Stimulated activated CD8-positive, alpha-beta memory T cell treated with anti-CD3 and anti-CD28 coated beads, Interleukin-15, amount 100 ng/mL, for 24 hours (primary cell): ENCODE measurements at places on chromosomes 3 and 15.
A peak's percentile ranks its signal among the peaks of the same experiment; 100 is the strongest.

DNA sequence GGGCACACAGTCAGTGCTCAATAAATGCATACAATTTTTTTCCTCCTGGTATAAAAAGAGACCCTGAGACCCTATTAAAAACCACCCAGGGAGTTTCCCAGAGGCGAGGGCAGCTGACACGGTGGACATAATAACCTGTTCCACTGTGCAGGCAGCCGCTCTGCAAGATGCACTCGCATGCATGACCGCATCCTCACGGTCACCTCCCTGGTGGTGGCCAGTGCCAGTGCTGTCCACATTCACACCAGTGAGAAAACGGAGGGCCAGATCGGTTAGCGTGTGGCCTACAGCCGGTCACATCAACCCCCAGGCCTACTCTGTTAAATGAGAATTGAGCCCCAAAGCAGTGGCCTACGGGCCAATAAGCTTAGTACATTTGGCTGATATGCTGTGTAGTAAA is 24.8 kb downstream of the SH3BP5 start:
- no peak for DNase-seq

GRCh38 chr3:45864760-45865519 is 21.4 kb upstream of the CCR9 start:
- DNase-seq: no peak

DNA sequence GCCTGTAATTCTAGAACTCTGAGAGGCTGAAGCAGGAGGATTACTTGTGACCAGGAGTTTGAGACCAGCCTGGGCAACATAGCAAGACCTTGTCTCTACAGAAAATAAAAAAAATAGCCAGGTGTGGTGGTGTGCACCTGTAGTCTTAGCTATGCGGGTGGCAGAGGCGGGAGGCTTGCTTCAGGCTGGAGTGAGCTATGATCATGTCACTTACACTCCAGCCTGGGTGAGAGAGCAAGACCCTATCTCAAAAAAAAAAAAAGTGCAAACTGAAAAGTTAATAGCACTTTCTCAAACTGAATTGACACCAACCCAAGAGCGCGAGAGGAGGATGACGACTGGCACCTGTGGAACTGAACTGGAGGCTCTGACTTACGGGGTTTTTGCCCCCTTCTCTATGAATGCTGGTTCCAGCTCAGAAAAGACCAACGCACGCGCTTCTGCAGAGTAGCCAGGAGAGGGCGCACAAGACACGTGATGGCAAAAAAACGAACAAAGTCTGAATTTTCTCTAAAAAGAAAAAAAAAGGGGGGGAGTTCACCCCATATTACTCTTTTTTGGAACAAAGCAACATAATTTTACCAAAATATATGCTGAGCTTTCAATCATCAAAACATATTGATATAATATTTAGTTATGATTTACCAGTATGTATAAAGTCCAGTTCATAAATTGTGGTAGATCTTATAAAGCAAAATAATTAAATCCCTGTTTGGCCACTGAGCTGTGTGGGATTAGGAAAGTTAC is 23.7 kb downstream of the CFAP92 start:
- no peak for DNase-seq

GRCh38 chr3:195451373-195452015 is 8.7 kb upstream of the ACAP2 start:
- DNase-seq: no peak

GRCh38 chr15:70258369-70259027 is 160.8 kb upstream of the TLE3 start:
- DNase-seq: peak; percentile 25

- DNase-seq: no peak
These were observed 10.8 kb downstream of the IP6K1 start for GRCh38 chr3:49775538-49775937.

DNA sequence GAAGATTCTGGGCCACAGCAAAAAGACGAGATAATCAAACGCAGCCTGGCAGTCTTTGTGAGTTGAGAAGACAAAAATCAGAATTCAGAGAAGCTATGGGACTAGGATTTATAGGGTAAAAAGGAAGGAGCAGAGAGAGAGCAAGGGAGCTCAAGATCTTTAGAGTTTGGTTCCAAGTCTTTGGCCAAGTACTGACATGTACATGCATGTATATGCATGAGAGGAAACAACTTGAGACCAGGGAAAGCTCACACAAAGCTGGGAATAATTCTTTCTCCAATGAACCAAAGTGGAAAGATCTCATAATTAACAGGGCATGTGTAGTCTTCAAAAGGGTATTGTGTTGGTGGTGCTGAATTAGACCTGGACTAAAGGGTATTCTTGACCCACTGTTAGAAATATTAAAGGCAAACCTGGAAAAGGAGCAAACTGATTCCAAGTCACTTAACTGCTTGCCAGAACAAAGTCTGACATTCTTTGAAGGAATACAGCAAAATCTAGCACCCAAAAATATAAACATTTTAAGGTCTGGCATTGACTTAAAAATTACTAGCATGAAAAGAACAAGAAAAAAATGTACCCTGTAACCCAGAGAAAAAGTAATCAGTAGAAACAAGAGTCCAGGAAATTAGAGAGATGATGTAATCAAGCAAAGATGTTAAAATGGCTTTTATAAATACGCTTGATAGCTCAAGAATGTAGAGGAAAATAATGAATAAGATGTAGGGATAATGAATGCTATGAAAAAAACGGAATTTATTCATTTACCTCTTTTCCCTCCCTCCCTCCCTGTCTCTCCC is 226.0 kb upstream of the CGNL1 start:
- DNase-seq: no peak

DNA sequence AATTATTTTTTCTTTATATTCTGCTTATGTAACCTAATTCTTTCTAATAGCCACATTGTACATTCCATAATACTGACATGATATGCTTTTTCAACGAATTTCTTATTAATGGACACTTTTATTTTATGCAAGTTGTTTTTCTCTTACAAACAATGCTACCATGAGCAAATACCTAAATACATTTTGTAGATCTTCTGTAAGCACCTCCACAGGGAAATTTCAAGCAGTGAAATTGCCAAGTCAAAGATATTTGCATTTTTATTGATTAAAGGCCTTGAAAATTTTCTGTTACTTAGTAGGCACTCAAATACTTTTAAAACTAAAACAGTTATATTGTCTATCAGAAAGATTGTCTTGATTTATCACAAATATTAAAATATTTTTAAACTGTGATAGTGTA is 79.6 kb upstream of the C3orf49 start:
- no peak for DNase-seq

DNA sequence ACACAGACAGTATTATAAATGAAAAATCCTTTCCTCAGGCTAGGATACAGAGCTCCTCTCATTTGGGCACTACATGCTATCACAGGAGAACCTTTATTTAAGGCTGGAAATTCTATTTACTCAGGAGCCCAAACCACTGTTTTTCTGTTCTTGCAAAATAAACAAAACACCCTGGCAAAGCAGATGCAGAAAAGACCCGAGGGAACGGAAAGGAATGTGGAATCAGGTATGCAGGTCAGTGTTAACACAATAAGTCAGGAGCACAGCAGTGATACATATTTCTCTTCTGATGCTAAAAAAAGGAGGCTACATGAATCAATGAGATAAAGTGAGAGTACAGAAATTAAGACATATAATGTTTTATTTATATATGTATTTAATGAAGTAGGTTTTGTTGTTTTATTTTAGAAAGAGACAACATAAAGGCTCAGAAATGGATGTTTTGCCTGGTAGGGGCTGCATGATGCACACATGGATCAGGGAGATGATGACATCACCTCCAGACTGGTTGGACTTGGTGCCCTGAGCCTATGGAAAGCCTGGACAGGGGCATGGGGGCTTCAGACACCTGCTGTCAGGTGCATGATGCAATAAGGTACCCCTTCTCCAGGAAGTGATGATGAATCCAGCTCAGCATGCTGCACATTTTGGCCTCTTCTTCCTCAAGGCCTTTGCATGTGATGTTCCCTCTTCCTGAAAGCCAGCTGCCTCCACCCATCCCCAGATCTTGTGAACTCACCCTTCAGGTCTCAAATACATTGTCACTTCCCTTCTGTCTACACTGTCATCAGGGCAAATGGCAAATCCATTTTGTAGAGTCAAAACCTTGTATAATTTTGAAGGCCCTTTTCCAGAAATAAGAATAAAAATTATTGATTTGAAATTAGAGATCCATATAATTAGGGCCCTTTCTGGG is 19.1 kb upstream of the RBP1 start:
- DNase-seq: no peak

DNA sequence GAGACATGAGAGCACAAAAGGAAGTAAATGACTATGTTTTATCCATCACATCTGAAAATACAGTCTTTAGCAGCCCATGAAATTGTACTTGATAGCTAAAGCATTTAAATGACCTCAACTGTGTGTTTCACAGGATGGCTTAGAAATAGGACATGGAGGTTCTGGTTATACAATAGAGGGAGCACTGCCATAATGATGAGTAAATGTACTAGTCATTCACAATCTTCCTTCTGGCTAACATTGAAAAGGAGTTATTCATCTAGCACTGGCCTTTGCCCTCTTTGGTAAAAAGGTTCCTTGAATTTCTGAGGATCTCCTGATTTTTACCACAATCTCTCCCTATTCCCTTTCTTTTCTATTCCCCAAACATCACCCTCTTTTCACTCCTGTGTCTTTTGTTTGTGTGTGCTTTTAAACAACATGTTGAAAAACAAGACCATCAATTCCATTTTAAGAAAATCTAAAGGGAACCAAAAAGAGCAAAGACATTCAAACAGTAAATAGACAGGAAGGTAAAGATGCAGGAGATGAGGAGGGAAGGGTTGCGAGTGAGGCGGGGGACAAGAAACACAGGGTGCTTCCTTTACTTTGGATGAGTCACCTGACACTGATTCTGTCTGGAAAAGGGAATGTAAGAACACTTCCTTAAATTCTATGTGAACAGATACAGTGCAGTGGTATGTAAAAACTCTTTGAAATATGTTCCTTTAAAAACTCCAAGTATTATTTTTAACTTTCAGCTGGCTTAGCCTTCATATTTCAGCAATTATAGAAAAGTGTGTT is 619.0 kb downstream of the MECOM start:
- DNase-seq: no peak

- DNase-seq: no peak
These were observed 10.8 kb upstream of the GRIP2 start for GRCh38 chr3:14550651-14551611.

- DNase-seq: no peak
These were observed 1102.7 kb downstream of the ROBO1 start for GRCh38 chr3:78665101-78665500.

DNA sequence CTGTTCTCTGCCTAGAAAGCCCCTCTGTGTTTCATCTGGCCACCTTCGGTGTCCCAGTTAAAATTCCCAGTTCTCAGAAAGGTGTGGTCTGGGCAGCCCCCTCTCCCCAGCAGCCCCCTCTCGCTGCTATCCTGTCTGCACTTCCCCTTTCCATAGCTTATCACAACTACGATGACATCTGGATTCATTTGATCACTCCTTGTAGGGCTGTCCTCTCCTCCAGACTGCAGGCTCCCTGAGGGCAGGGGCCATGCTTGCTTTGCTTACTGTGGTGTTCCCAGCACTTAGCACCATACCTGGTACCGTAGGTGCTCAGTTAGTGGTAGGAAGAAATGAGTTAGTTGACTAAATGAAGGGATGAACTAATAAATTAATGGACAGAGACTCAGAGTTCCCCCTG is 26.3 kb upstream of the GOLGA6C start:
- no peak for DNase-seq

- DNase-seq: no peak
These were observed 2.5 kb upstream of the TBC1D21 start for GRCh38 chr15:73870700-73871408.

DNA sequence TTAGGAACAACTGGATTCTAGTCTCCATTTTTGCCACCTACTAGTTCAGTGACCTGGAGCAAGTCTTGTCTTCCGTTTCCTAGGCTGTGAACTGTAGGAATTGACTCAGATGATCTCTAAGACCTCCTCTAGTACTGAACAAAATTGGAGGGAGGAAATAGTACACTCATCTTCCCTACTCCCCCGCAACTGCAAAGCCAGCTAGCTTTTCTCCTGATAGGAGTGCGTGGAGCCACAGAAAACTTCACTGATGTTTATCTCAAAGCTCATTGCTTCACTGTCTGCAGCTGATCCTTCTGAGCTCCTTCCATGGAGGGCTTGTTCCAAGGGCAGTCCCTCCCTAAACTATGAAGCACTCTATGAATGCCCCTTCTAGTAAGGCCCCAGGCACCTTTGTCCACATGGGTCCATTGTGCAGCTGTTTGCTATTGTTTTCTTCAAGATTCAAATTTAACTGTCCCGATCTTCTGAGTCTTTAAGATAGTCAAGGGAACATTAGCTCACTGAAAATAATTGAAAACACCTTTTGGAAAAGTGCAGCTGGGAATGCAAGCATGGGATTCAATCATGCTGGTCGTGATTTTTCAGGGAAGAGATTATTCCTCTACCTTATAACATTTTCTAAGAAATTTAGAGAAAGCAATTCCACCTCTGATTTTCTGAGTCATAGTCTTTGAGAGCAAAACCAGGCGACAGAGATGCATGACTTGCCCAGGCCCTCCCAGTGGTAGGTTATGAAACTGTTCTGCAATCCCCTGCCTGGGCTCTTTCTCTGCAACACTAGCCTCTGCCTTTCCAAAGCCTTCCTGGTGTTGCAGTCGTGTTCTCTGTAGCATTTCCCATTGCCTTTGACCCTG is 24.3 kb downstream of the FILIP1L start:
- DNase-seq: no peak

DNA sequence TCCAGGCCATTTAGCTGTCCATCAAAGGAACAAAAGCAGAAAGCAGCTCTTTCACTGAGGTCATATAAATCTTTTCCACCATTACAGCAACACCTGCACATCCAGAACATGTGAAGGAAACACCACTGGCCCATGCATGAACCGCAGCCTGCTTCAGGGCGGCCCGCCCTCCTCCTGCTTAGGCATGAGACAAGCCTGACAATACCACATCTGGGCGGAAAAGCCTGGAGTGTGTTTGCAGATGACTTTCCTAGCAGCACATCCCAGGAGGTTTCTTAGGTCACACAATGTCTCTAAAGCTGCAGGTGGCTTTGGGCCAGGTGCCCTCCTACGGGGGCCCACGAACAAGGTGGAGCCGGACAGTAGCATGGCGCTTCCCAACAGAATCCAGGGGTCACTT is 19.6 kb downstream of the CYFIP1 start:
- DNase-seq: no peak

DNA sequence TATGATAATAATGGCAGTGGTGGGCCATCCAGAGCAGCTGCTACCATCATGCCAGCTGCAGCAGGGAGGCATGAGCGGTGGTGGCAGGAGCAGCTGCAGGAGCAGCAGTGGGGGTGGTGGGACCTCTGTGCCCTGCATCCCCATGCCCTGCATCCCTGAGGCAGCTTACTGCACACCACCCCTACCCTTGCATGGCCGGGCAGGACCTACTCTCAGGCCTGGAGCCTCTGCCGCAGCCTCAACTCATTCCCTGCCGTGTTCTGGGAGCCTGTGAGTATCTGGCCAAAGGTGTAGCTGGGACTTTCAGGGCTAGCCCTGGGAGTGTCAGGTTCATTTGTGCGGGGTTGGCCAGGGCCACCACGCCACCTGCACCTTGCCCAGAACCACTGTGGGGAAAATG is 3.3 kb upstream of the XCR1 start:
- no peak for DNase-seq

DNA sequence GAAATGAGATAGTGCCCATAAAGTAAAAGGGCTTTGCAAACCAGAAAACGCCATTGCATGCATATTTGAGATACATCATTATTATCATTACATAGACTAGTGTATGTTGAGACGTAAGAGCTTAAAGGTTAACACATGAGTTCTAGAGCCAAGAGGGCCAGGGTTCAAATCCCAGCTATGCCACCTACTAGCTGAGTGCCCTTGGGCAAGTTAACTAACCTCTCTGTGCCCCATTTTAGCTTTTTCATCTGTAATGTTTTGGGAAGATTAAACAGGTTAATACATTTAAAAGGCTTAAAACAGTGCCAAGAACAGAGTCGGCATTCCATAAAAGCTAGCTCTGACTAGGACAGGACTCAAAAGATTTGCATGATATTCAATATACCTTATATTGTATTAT is 22.8 kb downstream of the IQSEC1 start:
- no peak for DNase-seq
